ENCODE measurements at places on chromosomes 16 and 17.

GRCh38 chr16:80063713-80064069 is 463.2 kb upstream of the MAF start:
- DNase-seq = no peak

- DNase-seq = no peak
These were observed 13.0 kb downstream of the HAS3 start for GRCh38 chr16:69118468-69118867.

DNA sequence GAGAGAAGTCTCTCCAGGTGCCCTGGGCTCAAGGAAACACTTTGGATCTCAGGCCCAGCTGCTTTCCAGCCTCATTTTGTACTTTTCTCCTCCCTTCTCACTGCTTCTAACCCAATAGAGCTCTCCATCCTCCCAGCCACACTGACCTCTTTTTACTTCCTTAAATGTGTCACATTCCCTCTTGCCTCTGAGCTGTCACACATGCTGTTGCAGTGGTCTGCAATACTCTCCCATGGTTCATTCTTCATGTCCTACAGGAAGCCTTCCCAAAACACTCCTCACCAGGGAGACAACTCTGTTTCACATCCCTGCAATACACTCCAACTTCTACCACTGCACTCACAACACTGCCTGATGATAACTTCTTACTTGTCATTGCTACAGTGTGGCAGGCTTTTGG is 242.1 kb upstream of the DYNLRB2 start:
- DNase-seq = no peak

DNA sequence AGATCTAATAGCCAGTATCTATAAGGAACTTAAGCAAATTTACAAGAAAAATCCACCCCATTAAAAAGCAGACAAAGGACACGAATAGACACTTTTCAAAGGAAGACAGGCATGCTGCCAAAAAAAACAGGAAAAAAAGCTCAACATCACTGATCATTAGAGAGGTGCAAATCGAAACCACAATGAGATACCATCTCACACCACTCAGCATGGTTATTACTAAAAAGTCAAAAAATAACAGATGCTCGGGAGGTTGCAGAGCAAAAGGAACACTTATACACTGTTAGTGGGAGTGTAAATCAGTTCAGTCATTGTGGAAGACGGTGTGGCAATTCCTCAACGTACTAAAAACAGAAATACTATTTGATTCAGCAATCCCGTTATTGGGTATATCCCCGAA is 9.6 kb downstream of the STX8 start:
- no peak for DNase-seq

- DNase-seq = no peak
These were observed 198.6 kb upstream of the HSBP1 start for GRCh38 chr16:83609178-83609577.

DNA sequence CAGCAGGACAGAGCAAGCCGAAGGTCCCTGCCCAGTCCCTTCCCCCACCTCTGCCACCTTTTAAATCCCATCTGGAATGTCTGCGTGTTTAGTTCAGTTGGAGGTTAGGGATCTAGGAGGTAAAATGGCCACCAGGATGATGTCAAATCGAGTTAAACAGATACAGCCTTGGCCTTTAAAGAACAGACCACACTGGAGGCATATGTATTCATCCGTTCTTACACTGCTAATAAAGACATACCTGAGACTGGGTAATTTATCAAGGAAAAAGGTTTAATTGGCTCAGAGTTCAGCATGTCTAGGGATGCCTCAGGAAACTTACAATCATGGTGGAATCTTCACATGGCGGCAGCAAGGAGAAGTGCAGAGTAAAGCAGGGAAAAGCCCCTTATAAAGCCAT is 167.8 kb upstream of the CACNG5 start:
- DNase-seq = no peak

DNA sequence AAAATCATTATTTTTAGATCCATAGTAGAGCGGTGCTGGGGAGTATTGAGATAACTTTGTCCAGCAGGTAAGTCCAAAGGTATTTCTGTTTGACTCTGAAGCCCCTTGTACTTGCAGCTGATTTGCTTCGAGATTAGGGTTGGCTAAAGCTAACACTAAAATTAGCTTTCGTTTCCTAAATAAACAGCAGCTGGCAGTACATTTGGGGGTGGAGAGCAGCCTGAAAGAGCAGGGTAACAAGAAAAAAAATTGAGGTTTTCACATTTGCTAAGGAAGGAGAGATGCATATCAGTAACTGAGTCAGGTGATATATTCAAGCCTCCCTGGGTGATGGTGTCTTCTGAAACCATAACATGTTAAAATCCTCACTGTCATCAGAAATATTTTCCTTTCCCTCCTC is 37.4 kb upstream of the TMC5 start:
- no peak for DNase-seq

DNA sequence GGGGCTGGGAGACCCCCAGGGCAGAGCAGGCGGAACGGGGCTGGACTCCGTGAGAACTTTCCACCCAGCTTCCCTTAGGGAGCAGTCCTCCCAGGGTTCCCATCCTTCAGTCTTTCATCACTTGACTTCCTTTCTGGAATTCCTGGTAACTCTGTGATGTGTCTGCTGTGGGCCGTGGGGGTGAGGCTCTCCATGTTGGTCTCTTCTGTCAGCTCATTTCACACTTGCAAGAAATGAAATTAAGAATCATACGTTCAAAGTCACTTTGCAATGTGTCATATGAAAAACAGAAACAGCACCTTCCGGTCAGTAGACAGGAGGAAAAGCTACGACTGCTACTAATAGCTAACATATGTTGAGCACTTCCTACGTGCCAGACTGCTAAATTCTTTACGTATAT is 5.4 kb upstream of the BBS2 start:
- DNase-seq = no peak

DNA sequence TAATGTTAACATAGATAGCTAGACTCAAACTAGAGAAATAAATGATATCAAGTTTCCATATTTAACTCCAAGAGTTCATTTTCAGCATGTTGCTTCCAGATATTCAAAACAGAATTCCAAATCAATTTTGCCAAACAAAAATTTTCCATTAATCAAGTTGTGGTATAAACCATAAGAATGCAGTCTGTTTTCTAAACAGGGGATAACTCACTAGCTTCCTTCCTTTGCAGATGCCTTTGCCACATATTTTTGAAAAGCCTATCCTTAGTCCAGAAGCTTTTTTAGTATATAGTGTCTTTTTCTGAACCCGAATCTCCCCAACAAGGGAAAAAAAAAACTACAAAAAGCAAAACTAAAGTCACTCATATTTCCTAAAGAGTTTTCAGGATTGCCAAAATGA is 61.5 kb downstream of the HELZ start:
- no peak for DNase-seq

GRCh38 chr16:75111514-75111940 is 5.1 kb downstream of the LDHD start:
- no peak for DNase-seq

- DNase-seq = no peak
These were observed 6.7 kb downstream of the NR1D1 start for GRCh38 chr17:40093580-40094201.

- DNase-seq = no peak
These were observed 19.5 kb upstream of the RAP1GAP2 start for GRCh38 chr17:2776589-2777241.

DNA sequence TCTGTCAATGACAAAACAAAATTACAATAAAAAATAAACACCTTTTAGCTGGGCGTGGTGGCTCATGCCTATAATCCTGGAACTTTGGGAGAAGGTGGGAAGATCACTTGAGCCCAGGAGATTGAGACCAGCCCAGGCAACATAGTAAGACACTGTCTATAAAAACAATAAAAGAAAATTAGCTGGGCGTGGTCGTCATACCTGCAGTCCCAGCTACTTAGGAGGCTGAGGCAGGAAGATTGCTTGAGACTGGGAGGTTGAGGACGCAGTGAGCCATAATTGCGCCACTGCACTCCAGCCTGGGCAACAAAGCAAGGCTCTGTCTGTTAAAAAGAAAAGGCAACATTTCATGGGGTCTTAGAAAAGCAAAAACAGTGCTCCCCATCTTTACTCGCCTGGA is 32.7 kb downstream of the EMP2 start:
- no peak for DNase-seq

DNA sequence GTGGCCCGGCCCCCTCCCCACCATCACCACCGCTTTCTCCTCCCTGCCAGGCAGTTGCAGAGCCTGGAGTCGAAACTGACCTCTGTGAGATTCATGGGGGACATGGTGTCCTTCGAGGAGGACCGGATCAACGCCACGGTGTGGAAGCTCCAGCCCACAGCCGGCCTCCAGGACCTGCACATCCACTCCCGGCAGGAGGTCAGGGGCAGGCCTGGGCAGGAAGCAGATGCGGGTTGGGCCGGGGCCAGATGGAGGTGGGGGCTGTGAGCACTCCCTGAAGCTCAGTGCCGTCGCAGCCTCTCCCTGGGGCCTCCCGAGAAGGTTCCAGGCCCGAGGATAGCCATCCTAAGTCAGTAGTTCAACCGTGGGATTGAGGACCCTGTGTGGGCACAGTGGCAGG is 14.2 kb upstream of the ADGRG3 start:
- DNase-seq = no peak

GRCh38 chr16:79887541-79888540 is 287.3 kb upstream of the MAF start:
- DNase-seq = no peak

- no peak for DNase-seq
These were observed 15.6 kb downstream of the IGF2BP1 start for GRCh38 chr17:49012769-49013255.

GRCh38 chr16:86100205-86101136 is 201.5 kb downstream of the IRF8 start:
- no peak for DNase-seq

DNA sequence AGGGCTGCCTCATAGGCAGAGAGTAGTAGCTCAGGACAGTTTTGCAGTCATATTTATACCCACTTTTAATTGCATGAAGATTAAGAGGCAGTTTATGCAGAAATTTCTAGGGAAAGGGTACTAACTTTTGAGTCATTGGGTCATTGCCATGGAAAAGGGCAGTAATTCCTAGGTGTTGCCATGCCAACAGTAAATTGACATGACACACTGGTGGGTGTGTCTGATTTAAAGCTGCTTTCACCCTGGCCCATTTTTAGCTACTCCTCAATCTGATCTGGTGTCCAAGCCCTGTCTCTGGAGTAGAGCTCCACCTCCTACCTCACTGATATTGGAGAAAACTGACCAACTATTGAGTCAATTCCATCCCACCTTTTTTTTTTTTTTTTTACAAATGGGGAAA is 161.5 kb upstream of the ZKSCAN2 start:
- DNase-seq = no peak

DNA sequence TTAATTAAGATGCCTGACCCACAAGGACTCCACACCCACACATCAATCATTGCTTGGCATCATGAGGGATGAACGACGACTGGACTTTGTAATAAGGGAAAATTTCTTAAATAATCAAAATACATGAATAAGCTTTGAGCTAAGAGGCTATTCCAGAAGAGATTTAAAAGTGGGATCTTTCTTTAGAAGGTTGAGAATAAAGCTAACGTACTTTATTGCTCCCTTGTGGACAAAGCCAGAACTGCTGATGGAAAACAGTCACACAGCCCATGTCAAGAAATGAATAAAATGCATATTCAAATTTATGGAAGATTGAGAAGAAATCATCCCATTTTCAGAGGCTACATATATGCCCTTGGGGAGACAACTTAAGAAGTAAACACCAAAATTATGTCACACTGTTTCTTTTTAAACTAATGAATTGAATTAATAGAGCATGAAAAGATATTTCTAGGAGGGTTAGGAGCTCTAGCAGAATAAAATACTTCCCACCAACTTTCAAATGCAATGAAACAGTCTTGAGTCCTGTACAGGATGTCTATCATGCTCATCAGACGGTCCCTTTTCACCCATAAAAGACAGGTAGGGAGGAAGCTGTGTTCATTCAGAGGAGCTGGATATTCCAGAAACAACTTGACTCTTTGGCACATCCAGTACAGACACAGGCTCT is 60.2 kb upstream of the PHOSPHO1 start:
- DNase-seq = peak; percentile 0

DNA sequence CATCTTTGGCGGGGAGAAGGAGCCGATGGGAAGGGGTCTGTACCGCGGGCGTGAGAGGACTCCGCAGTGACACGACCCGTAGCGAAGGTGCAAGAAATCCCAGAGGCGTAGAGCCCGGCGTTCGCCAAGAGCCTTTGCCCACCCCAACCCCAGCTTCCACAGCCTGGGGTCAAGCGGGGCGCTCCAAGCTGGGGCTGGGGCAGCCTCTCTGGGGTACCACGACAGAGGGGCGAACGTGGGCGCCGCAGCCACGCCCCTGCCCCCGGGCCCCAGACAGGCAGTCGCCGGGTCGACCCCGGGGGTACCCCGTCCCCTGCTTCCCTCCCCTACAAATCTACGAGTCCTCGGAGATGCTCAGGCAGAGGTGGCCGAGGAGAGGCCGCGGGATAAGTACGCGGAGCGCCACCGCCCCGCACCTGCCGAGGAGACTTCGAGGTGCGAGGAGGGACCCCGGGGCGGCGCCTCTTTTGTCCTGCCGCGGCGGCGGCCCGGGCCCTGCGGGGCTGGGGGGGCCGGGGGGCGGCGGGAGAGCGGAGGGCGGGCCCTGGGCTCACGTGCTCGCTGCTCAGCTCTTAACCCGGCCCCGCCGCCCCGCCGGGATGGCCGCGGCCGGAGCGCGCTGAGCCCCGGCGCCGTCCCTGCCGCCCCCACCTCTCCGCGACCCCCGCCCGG is at the start of gene ADAM11:
Gene ADAM11, plus strand, starts transcription at position 575 of the 672 bp plus-strand sequence. CDS start 212 bp downstream, outside the sequence.
- no peak for DNase-seq

GRCh38 chr16:8788578-8789172 is 8.8 kb downstream of the TMEM186 start:
- DNase-seq = no peak

GRCh38 chr17:57612202-57613071 is 132.7 kb downstream of the CCDC182 start:
- DNase-seq = peak; percentile 88

DNA sequence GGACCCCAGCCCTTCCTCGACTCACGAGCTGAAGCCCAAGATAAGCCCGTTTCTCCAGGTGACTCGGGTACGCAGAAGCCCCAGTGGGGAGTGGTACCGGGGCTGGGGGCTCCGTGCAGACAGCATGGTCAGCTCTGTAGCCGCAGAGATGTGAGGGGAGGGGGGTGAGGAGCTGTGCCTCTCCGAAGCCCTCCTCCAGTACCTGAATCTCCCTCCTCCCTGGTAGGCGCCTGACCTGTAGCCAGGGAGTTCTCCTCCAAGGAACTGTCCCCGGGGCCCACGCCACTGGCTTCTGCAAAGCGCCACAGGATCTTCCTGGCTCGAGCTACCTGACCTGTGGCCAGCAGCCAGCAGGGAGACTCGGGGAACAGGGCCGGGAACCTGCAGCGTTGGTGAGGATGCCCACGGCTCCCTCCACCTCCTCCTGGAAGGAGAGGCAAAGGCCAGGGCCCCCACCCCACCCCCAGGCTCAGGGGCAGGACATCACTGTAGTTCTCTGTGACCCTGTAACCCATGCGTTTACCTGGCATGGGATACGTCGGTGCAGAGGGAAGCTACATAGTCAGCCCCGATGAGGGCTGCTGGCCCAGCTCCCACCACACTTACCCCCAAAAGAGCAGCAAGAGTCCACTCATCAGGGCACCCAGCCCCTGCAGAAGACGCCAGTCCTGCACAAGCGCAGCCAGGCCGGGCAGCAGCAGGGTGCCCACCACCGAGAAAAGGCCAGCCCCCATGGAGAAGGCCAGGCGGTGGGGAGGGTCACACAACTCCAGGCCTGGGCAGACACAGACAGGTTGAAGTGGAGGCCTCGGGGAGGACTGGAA is 1.7 kb downstream of the SLC22A31 start:
- no peak for DNase-seq
